ENCODE measurements at places on chromosomes 7 and 10. TPM values are rescaled to one million over a fixed set of nuclear protein-coding genes. Genes with fewer than 3 reads are reported as not detected.

The HHEX gene
- total RNA-seq: not detected

- peaks cover 2% of the 10 kb centered on the region for H3K27me3 ChIP-seq
- DNase-seq: no peak
- no peak overlapping the region for H3K4me3 ChIP-seq
- H3K27ac ChIP-seq: no peak overlapping the region
- no peaks in the 10 kb centered on the region for H3K36me3 ChIP-seq
- H3K4me1 ChIP-seq: no peaks in the 10 kb centered on the region
Observed at GRCh38 chr10:1410469-1411395, 326.6 kb downstream of the ADARB2 start.

The IDE gene
- 30.3 TPM for total RNA-seq

The SEMA4G gene
- 22.2 TPM for total RNA-seq

DNA sequence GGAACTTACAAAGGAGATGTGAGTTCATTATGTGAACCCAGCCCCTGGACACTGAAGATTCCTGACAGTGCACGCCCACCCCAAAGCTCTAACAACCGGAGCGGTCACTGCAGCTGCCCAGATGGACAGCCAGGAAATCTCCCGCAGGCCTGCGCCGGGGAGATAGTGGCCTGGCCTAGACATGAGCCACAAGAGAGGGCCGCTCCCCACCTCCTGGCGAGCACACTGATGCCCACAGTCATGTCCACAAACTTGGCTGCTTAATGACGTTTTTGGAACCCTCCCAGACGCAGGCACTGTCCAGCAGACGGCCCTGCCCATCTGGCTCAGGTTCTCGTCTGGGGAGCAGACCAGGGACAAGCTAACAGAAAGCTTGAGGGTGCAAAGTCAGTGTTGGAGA lies 34.2 kb downstream of the TCERG1L start:
- H3K36me3 ChIP-seq: no peaks in the 10 kb centered on the region
- peaks cover 5% of the 10 kb centered on the region for H3K4me1 ChIP-seq
- no peak overlapping the region for H3K4me3 ChIP-seq
- H3K27ac ChIP-seq: no peak overlapping the region
- H3K27me3 ChIP-seq: no peaks in the 10 kb centered on the region

DNA sequence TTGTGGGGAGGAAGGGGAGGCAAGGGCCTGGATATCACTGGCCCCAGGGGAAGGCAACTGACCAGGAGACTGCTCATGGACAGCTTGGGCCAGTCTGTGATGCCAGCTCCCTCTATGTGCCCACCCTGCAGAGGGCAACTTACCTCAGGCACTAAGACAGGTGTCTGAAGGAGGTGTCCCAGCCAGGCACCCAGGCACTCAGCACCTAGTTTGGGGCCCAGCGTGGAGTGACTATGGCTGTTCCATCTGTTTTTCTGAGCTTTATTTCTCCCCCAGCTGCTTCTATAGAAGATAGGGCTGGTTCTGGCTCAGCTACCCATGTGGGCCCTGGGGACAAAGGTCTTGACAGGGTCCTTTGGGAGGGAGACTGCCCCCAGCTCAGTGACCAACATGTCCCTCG lies 150.6 kb upstream of the PCBD1 start:
- H3K27ac ChIP-seq: no peak overlapping the region
- H3K36me3 ChIP-seq: no peaks in the 10 kb centered on the region
- peaks cover 6% of the 10 kb centered on the region for H3K4me1 ChIP-seq
- H3K27me3 ChIP-seq: peaks cover 10% of the 10 kb centered on the region
- no peak for DNase-seq

The LCOR gene
- 65.8 TPM for total RNA-seq

GRCh38 chr10:78910886-78911285 lies 157.9 kb upstream of the ZMIZ1 start:
- no peak for DNase-seq
- peaks cover 23% of the 10 kb centered on the region for H3K4me1 ChIP-seq
- H3K27ac ChIP-seq: no peak overlapping the region
- peaks cover 7% of the 10 kb centered on the region for H3K27me3 ChIP-seq

- peaks cover 13% of the 10 kb centered on the region for H3K4me1 ChIP-seq
- no peak overlapping the region for H3K4me3 ChIP-seq
- DNase-seq: no peak
- peaks cover 31% of the 10 kb centered on the region for H3K36me3 ChIP-seq
Observed at GRCh38 chr10:110808123-110808522, 63.6 kb upstream of the PDCD4 start.

DNA sequence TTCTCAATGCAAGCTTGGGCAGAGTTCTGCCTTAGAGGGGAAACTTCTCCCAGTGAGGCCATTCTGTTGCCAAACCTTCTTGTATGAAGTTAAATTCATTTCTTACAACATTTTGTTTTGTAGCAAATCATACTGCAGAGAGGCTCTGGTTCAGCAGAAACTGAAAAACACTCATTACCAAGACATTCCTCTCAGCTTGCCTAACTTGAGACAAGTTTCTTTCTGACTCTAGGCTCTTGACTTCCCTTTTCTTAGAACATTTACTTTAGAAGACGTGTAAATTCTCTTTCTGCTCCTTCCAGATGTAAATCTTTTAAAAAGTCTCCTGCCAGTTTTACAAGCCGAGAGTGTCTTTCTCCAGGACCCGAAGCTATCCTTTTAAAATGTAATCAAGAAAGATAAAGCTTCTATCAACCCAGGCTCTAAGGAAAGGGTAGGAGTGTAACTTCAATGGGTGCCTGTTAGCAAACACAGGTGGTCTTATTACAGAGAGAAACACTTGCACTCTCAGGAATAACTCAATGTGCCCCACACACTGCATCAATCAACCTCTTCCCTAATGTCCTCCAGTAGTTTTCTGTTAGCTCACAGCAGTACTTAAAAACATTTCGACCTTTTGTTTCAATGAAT lies 80.5 kb upstream of the TAS2R16 start:
- H3K36me3 ChIP-seq: no peaks in the 10 kb centered on the region
- no peaks in the 10 kb centered on the region for H3K27me3 ChIP-seq
- H3K4me1 ChIP-seq: peaks cover 15% of the 10 kb centered on the region
- peak overlapping the region; percentile 29 for H3K27ac ChIP-seq
- DNase-seq: no peak
- H3K4me3 ChIP-seq: no peak overlapping the region

GRCh38 chr7:12715372-12716133 lies 28.1 kb downstream of the ARL4A start:
- no peaks in the 10 kb centered on the region for H3K27me3 ChIP-seq
- DNase-seq: no peak
- H3K4me1 ChIP-seq: peaks cover 20% of the 10 kb centered on the region
- H3K36me3 ChIP-seq: no peaks in the 10 kb centered on the region
- H3K27ac ChIP-seq: peak overlapping the region; percentile 63

DNA sequence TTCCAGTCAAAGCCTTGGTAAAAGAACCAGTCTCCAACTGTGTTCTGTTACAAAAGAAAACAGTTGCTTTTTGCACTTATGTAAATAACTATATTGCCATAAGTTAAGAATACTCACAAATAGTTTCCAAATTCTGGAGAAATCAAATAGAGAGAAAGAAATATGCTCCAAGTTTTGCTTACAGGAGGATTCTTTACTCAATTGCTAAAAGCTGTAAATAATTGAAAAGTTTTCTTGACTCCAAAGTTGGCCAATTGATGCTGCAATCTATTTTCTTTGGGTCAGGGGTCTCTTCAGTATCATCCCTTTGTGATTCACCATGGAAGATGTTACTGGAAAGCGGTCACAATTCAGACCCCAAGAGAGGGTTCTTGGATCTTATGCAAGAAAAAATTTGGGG lies 36.0 kb downstream of the NEURL1 start:
- H3K4me3 ChIP-seq: no peak overlapping the region
- H3K4me1 ChIP-seq: no peaks in the 10 kb centered on the region
- no peak for DNase-seq
- H3K36me3 ChIP-seq: peaks cover 3% of the 10 kb centered on the region

- DNase-seq: no peak
- no peaks in the 10 kb centered on the region for H3K27me3 ChIP-seq
- H3K4me3 ChIP-seq: no peak overlapping the region
- H3K27ac ChIP-seq: no peak overlapping the region
Observed at GRCh38 chr10:73953665-73954064, 42.7 kb downstream of the PLAU start.

The KIAA1217 gene
- 167 TPM for total RNA-seq

The ARMC3 gene
- 1.3 TPM for total RNA-seq

DNA sequence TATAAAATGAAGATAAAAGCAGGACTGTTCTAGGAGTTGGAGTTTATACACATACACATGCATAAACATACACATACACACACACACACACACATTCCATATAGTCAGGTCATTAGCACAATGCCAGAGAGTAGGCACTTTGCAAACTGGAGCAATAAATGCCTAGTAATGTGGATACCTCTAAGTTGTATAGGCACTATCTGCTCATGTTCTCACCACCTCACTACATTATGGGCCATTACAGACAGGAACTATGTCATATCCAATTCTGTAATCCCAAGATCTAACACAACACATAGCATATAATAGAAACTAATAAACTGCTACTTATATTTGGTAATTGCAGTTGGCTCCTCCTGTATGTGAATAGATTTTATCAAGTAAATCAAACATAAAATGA lies 115.6 kb downstream of the GRM8 start:
- H3K4me3 ChIP-seq: no peak overlapping the region
- H3K27me3 ChIP-seq: peaks cover 4% of the 10 kb centered on the region
- DNase-seq: no peak
- no peaks in the 10 kb centered on the region for H3K36me3 ChIP-seq

The ZNF25 gene
- 12.7 TPM for total RNA-seq

DNA sequence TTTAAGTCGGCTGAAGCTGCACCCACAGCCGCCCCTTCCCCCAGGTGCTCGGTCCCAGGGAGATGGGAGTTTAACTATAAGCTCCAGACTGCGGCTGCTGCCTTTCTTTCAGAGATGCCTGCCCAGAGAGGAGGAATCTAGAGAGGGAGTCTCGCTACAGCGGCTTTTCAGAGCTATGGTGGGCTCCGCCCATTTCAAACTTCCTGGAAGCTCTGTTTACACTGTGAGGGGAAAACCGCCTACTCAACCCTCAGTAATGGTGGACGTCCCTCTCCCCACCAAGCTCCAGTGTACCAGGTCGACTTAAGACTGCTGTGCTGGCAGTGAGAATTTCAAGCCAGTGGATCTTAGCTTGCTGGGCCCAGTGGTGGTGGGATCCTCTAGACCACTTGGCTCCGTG lies 135.4 kb downstream of the CXCL12 start:
- no peaks in the 10 kb centered on the region for H3K27me3 ChIP-seq
- no peak for DNase-seq
- no peaks in the 10 kb centered on the region for H3K36me3 ChIP-seq
- H3K4me3 ChIP-seq: no peak overlapping the region
- H3K4me1 ChIP-seq: peaks cover 11% of the 10 kb centered on the region

- H3K27ac ChIP-seq: no peak overlapping the region
- H3K27me3 ChIP-seq: no peaks in the 10 kb centered on the region
- H3K4me1 ChIP-seq: no peaks in the 10 kb centered on the region
- DNase-seq: no peak
- no peak overlapping the region for H3K4me3 ChIP-seq
- peaks cover 5% of the 10 kb centered on the region for H3K36me3 ChIP-seq
Observed at GRCh38 chr7:133690740-133691139, 436.4 kb upstream of the LRGUK start.

The MMRN2 gene
- total RNA-seq: 6.5 TPM

The RRP12 gene
- total RNA-seq: 41.9 TPM

DNA sequence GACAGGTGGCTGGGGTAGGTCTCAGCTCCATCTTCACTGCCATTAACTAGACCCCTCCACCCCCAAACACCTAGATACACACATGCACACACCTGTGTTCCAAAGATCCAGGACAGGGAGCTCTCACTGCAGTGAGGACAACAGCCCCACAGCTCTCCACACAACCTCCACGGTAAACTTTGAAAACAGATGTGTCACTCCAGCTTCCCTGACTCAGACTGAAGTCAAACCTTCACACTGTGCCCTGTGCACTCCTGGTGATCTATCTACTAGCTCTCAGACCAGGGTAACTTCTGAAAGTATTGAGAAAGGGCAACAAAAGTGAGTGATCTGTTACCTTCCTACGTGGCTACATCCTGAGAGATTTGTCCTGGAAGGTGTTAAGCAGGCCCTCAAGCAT lies 519.8 kb downstream of the XPNPEP1 start:
- H3K4me3 ChIP-seq: no peak overlapping the region
- no peak for DNase-seq
- H3K4me1 ChIP-seq: no peaks in the 10 kb centered on the region
- H3K36me3 ChIP-seq: no peaks in the 10 kb centered on the region

- no peak overlapping the region for H3K27ac ChIP-seq
- no peak for DNase-seq
- H3K27me3 ChIP-seq: no peaks in the 10 kb centered on the region
- H3K4me3 ChIP-seq: no peak overlapping the region
- H3K4me1 ChIP-seq: peaks cover 21% of the 10 kb centered on the region
Observed at GRCh38 chr7:158428837-158429753, 158.5 kb downstream of the PTPRN2 start.

DNA sequence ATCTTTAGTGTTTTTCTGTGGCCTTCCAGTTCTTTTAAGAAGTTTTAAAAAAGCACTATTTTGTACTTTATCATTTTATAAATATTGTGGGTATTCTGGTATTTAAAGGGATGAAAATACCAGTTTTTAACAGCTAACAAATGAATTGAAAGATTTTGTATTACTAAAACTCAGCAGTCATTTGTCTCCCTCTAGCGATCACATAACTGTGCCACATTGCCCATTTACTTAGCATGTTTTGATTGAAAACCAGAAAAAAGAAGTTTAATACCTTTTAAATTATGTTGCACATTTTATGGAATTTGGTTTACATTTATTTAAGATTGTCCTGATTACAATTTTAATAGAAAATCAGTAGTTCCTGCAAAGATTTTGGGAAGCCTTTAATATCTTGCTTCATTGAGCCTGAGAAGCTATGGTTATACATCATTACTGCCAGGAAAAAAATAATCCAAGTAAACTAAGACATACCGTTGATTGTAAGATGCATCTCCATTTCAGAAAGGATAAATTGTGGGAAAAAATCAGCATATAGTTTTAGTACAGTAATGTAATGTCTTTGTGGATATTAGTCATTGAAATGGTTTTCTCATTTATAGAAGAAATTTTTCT lies 34.9 kb downstream of the TAX1BP1 start:
- H3K27me3 ChIP-seq: no peaks in the 10 kb centered on the region
- no peak for DNase-seq
- H3K27ac ChIP-seq: no peak overlapping the region
- peaks cover 7% of the 10 kb centered on the region for H3K36me3 ChIP-seq
- peaks cover 2% of the 10 kb centered on the region for H3K4me1 ChIP-seq
- no peak overlapping the region for H3K4me3 ChIP-seq

GRCh38 chr10:78915190-78915518 lies 153.6 kb upstream of the ZMIZ1 start:
- no peak for DNase-seq
- peaks cover 28% of the 10 kb centered on the region for H3K4me1 ChIP-seq
- H3K36me3 ChIP-seq: no peaks in the 10 kb centered on the region

- no peak overlapping the region for H3K27ac ChIP-seq
- no peak overlapping the region for H3K4me3 ChIP-seq
- peaks cover 2% of the 10 kb centered on the region for H3K36me3 ChIP-seq
- peaks cover 8% of the 10 kb centered on the region for H3K4me1 ChIP-seq
Observed at GRCh38 chr10:18313626-18314025, 173.4 kb downstream of the CACNB2 start.

The CACUL1 gene
- 65.0 TPM for total RNA-seq

GRCh38 chr7:26159243-26159642 lies 7.2 kb downstream of the NFE2L3 start:
- no peak overlapping the region for H3K27ac ChIP-seq
- H3K36me3 ChIP-seq: no peaks in the 10 kb centered on the region
- H3K4me3 ChIP-seq: no peak overlapping the region
- H3K4me1 ChIP-seq: peaks cover 19% of the 10 kb centered on the region
